ENCODE measurements at places on chromosomes 6 and 20. TPM values are rescaled to one million over a fixed set of nuclear protein-coding genes. Genes with fewer than 3 reads are reported as not detected.

Gene TTK
- 18.7 TPM for polyA plus RNA-seq

Gene PRR18
- 0.19 TPM for polyA plus RNA-seq

Gene AGER
- polyA plus RNA-seq: 27.1 TPM

Gene ANKEF1
- polyA plus RNA-seq: 9.5 TPM

Gene MRPS26
- 72.5 TPM for polyA plus RNA-seq

Gene PHACTR1
- 17.5 TPM for polyA plus RNA-seq

- DNase-seq: no peak
Measured at GRCh38 chr6:25542984-25543910, 108.8 kb upstream of the SCGN start.

GRCh38 chr6:71238351-71238750 lies 50.3 kb upstream of the OGFRL1 start:
- DNase-seq: no peak

DNA sequence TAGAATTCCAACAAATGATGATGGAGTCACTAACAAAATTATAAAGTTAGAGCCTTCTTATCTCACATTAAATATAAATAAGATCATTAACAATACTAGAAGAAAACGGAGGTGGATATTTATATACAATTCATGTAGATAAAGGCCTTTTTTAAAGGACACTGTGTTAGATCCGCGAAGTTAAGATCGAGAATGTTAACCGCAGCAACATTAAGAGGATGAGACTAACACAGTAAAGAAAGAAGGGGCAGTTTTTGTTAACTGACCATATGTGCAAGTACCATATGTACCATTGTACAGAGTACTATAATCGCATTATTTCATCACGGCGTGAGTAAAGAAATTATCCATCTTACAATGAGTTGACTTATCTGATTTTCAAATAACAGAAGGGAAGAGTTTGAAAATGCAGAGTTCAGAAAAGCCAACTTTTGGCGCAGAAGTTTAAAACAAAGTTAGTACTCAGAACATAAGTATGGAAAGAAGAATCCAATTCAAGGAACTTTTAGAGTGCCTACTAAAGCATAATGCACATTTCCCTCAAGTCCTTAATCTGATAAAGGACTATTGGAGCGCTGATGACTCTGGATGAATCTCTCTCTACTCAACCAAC lies 1.4 kb downstream of the FBXL4 start:
- no peak for DNase-seq

DNA sequence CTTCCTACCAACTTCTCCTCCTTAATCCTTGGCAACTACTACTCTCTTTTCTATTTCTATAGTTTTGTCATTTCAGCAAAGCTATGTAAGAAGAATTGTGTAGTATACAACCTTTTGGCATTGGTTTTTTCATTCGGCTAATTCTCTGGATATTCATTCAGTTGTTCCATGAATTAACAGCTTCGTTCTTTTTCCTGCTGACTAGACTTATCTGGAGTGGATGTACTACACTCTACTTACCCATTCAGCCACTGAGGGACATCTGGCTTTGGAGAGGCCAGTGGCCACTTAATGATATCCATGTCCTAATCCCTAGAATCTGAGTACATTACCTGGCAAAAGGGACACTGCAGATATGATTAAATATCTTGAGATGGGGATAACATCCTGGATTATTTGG lies 623.9 kb downstream of the DOK5 start:
- no peak for DNase-seq

- no peak for DNase-seq
Measured at GRCh38 chr6:108168501-108169463, 3.0 kb downstream of the NR2E1 start.

GRCh38 chr6:157906537-157907061 lies 75.1 kb upstream of the SYNJ2 start:
- DNase-seq: no peak

DNA sequence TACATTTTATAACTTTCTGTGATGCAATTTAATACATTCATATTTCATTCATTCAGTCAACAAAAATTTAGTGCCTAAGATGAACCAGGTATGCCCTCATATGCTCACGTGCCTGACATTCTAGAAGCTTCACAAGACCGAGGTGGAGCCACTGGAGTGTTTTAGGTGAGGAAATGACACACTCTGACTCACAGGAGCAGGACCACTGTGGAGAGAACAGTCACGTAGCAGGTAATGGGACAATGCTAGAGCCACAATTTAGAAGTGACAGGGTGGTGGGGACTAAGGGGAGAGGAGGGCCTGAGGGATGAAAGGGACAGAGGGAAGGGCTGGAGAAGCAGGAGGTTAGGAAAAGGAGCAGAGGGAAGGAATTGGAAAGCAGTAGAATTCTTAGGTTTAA lies 17.6 kb upstream of the HLA-A start:
- no peak for DNase-seq

GRCh38 chr6:147382945-147383554 lies 125.4 kb upstream of the SAMD5 start:
- DNase-seq: no peak

- no peak for DNase-seq
Measured at GRCh38 chr20:47040506-47041125, 146.0 kb downstream of the EYA2 start.

DNA sequence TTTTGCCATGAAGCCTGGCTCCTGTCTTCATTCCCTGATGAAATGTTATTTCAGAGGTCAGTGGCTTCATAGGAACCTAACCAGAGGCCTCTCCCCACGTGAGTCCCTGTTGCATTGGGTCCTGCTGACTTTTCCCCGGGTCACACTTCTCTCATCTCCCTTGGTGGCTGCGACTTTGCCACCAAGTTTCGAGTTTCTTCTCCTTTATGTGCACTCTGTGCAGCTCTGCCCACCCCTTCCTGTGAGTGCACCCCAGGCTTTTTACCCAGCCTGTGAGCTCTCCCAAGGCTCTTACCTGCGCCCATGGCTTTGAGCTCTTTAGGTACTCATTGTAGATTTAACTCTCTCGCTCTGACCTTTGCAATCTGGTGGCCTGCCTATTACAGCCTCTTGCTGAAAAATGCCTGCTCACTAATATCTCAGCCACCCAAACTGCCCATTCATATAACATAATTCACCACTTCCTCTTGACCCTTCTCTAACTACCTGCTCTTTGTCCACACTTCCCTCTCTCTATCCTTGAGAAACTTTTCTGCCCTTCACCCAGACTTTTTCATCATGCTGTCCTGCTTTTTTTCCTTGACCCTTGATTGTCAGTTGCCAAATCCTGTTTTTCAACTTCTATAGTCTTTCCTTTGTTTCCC lies 105.9 kb downstream of the SASH1 start:
- DNase-seq: no peak

GRCh38 chr6:13250703-13251102 lies 77.6 kb downstream of the TBC1D7 start:
- no peak for DNase-seq

- DNase-seq: no peak
Measured at GRCh38 chr6:68777956-68778355, 142.9 kb downstream of the ADGRB3 start.

DNA sequence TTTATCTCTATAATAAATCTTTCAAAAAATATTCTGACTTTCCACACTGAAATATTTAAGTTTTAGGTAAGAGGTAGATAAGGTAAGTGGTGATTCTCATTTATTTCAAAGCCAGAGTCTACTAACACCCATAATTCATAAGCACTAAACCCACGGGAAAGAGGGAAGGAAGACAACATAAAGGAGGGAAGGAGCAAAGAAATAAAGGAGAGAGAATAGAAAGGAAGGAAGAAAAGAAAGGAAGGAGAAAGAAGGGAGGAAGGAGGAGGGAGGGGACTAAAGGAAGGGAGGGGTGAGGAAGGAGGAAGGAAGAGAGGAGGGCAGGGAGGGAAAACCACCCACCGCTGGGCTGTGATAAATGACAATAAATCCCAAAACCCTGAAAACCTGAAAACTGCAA lies 25.2 kb downstream of the MAP3K5 start:
- DNase-seq: no peak

DNA sequence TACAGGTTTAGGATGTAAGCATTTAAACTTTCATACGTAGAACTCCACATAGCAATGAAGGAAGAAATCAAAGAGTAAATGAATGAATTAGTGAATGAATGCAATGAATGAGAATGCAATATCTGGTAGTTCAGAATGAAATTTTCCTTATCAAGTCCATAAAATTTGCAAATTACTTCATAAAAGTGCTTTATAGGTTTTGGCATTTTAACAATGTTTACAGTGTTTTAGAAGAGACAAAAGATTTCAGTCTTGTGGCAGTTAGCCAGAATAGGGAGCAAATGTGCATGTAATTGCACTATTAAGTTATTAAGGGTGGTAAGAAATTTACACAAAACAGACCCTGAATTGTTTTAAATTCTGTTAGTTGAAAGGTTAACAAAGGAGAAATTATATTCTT lies 739.4 kb upstream of the FLRT3 start:
- DNase-seq: no peak

GRCh38 chr6:69768664-69769063 lies 28.1 kb downstream of the LMBRD1 start:
- no peak for DNase-seq

GRCh38 chr6:168428052-168428826 lies 12.7 kb upstream of the SMOC2 start:
- no peak for DNase-seq

GRCh38 chr6:12189661-12190060 lies 100.5 kb upstream of the EDN1 start:
- DNase-seq: no peak

DNA sequence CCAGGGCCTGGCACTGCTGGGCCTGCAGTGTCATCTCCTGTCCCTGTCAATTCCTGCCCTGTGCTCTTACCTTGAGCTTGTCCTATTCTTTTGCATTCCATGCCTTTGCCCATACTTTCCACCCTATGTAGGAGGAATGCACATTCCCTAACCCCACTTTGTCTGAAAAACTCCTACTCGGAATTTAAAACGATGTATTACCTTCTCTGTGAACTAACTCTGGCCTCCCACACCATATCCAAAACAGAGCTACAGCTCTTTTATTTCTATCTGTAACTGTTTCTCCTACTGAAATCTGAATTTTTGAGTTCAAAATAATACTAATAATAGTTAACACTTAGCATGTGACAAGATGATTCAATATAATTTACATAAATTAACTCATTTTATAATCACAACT lies 353.7 kb downstream of the FRK start:
- no peak for DNase-seq

DNA sequence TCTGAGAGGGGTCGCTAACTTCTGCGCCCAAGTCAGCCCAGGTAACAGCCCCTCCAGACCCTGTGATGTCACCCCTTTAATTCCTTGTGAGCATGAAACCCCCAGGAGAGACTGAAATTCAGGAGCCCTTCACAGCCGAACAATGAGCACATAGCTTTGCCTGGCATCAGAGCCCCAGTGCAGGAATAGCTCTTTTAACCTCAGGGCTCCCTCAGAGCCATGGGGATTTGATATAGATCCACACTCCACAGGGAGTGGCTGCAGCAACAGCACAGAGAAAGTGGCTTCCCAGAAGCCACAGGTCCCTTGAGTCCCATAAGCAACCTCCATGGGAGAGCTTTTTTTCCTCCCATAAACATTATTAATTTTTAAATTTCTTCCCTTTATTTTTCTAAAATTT lies 150.0 kb upstream of the MARCKS start:
- DNase-seq: no peak

GRCh38 chr6:37966801-37967200 lies 147.3 kb downstream of the ZFAND3 start:
- DNase-seq: no peak

- no peak for DNase-seq
Measured at GRCh38 chr6:82951389-82951788, 114.3 kb downstream of the UBE3D start.

DNA sequence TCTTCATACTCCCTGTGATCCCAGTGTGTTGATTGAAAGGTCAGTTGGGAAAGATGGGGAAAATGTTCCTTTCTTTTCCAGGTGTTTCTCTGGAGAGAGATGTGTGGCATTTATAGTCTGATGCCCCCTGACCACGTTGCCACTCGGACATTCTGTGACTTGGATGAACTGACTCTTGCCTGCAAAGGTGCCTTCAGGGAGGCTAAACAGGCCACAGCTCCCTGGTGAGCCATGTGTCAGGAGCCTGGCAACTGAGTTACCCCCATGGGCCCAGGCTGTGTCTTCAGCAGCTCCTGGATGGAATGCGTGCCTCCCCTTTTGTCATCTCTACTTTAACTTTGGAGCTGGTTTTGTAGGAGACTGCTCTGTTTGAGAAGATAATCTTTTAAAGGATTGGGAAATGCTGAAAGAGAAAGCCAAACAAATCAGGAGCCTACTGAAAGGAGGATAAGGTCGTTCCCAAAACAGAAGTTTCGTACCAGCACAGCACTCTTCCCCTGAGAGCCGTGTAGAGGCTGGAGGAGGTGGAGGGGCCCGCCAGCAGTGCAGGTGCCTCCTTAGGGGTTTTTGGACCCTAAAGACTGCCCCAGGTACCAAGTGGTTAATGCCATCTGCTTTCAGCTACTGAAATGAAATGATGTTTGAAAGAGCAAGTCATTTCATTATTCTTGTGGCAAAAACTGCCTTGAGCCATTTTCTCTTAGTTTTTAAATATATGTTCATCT lies 322.8 kb downstream of the ZFAND3 start:
- DNase-seq: no peak

- DNase-seq: no peak
Measured at GRCh38 chr6:1865585-1865984, 255.9 kb downstream of the FOXC1 start.

DNA sequence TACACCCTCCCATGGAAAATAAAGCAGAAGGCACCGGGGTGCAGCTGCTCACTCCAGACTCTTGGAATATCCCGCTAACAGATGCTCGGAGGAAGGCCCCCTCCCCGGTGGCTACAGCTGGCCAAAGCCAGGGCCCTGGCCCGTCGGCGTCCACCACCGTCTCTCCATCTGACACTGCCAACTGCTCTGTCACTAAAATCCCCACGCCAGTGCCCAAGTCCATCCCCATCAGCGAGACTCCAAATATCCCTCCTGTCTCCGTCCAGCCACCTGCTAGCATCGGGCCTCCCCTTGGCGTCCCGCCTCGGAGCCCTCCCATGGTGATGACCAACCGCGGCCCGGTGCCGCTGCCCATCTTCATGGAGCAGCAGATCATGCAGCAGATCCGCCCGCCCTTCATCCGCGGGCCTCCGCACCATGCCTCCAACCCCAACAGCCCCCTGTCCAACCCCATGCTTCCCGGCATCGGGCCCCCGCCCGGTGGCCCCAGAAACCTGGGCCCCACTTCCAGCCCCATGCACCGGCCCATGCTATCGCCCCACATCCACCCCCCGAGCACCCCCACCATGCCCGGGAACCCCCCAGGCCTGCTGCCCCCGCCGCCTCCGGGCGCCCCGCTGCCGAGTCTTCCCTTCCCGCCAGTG lies 143.9 kb downstream of the SOBP start:
- no peak for DNase-seq

DNA sequence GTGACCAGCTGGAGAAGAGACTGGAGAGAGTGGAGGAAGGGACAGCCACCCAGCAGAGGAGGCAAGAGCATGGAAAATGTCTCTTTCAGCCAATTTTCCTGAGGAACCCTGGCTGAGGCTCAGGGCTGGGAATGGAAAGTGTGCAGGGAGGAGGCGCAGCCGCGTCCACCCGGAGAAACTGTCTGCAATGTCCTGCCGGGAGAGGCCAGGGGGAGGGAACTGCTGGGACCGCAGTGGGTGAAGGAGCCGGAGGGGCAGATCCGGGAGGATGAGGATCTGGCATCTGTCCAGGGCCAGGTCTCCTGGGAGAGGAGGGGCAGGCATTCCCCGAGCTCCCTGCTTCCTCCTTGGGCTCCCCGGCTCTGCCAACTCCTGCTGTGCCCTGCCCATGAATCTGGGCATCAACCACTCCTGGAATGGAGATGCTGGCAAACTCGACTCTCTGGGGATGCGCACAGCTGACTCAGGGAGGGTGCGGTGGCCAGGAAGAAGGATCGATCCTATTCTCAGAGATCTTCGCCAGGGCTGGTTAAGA lies 17.4 kb upstream of the HM13 start:
- DNase-seq: no peak
